OCI-LY7 (cell line): ENCODE measurements at places on chromosomes 1 and 21.
A peak's percentile ranks its signal among the peaks of the same experiment; 100 is the strongest.

- DNase-seq = peak; percentile 91
These were observed 402.5 kb downstream of the PTPRC start for GRCh38 chr1:199041173-199041914.

GRCh38 chr1:242870966-242871365 is 346.5 kb upstream of the PLD5 start:
- DNase-seq = no peak

GRCh38 chr1:171985639-171986038 is 144.3 kb downstream of the DNM3 start:
- peak; percentile 3 for DNase-seq

DNA sequence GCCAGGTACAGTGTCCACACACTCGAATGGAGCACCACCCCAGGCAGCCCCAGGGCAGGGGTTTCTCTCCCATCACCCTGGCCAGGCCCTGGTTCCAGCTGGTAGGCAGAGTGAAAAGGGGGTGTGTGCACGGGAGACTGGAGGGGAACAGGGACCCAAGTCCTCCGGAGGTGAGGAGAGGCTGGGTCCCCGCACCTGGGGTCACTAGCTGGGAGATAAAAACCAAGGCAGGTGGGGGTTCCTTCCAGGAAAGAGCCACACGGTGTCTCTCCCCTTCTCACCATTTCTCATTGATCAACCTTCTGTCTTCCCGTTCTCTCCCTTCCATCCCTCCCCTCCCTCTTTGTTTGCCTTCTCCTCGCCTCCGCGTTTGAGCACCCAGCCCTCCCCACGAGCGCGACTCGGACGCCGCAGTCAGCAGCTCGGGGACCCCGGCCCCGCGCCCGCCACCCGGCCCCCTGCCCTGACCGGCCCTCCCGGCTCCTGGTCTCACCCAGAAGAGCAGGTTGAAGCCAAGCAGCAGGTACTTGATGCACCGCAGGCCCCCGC is 358 bp downstream of the TSPAN2 start:
- no peak for DNase-seq

DNA sequence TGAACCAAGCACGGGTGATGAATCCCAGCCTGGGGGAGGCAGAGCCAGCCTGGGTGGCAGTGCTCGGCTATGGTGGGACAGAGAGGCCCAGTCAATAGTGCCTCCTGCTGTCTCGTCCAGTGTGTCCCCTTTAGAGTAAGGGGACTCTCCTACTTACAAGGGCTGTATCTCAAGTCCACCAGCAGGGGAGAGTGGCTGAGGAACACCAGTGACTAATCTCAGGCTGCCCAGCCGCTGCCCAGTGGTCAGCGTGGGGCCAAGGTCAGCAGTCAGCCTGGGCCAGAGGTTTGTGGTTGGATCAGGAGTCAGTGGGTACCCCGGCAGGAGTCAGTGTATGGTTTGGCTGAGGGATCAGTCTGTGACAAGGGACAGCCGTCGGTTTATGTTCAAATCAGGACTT is 109.2 kb upstream of the RUNX3 start:
- DNase-seq = no peak
